ENCODE measurements at places on chromosomes 3 and 15.

- DNase-seq, result no peak
These were observed 67.3 kb downstream of the MCF2L2 start for GRCh38 chr3:183360971-183361624.

- DNase-seq, result no peak
These were observed 7.0 kb upstream of the GNAT1 start for GRCh38 chr3:50184242-50184978.

- DNase-seq, result no peak
These were observed 95.7 kb downstream of the DLG1 start for GRCh38 chr3:197202694-197203093.

GRCh38 chr3:28868897-28869296 is 412.0 kb upstream of the RBMS3 start:
- DNase-seq, result no peak

GRCh38 chr15:88828791-88829190 is 25.6 kb downstream of the ACAN start:
- DNase-seq, result no peak
